ENCODE measurements at places on chromosomes 13 and 19. TPM values are rescaled to one million over a fixed set of nuclear protein-coding genes. Genes with fewer than 3 reads are reported as not detected.
A peak's percentile ranks its signal among the peaks of the same experiment; 100 is the strongest.

DNA sequence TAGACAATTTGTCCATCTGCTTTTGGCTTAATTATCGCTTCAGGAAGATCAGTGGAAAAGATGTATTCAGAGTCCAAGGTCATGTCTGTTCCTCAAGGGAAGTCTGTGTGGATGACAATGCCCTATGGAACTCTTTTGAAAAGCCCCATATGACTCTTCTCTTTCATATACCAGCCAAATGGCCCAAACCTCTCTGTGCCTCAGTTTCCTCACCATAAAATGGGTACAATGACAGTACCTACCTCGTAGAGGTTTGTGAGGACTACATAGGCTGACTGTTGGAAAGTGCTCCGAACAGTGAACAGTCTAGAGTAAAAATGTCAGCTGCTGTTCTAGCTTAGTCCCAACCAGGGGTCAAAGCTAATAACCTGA lies 104.6 kb downstream of the COL4A2 start:
- H3K4me3 ChIP-seq, result no peak overlapping the region
- no peak for DNase-seq
- no peaks in the 10 kb centered on the region for H3K36me3 ChIP-seq

GRCh38 chr19:6212403-6213265 lies 67.1 kb downstream of the MLLT1 start:
- H3K4me3 ChIP-seq, result no peak overlapping the region
- H3K27ac ChIP-seq, result no peak overlapping the region
- peak; percentile 4 for DNase-seq
- no peaks in the 10 kb centered on the region for H3K36me3 ChIP-seq

DNA sequence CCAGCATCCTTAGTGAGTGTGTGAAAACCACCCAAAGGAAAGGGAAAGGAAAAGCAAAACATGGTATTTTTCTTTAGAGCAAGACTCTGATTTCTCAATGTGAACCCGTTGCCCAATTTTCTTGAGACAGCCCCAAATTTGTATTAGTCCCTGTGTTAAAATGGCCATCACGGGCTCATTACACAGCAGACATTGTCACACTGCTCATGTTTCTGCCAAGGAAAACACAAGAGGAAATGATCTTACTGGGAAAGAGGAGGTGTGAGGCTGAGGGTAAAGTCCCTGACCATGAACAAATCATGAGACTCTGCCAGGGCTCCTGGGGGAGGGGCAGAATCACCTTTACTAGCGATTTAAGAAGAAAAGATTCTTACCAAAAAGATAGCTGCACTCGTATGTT lies 54.4 kb downstream of the FAM124A start:
- no peak overlapping the region for H3K27ac ChIP-seq
- no peaks in the 10 kb centered on the region for H3K27me3 ChIP-seq
- H3K36me3 ChIP-seq, result no peaks in the 10 kb centered on the region
- DNase-seq, result peak; percentile 38
- H3K4me3 ChIP-seq, result no peak overlapping the region

- H3K4me3 ChIP-seq, result no peak overlapping the region
- no peak for DNase-seq
- peaks cover 49% of the 10 kb centered on the region for H3K27me3 ChIP-seq
- H3K27ac ChIP-seq, result no peak overlapping the region
- no peaks in the 10 kb centered on the region for H3K36me3 ChIP-seq
These were observed 5.4 kb downstream of the FLT1 start for GRCh38 chr13:28489524-28489931.

GRCh38 chr19:36665832-36666231 lies 805 bp downstream of the ZNF461 start:
- peaks cover 8% of the 10 kb centered on the region for H3K4me1 ChIP-seq
- H3K27ac ChIP-seq, result peak overlapping the region; percentile 87
- H3K36me3 ChIP-seq, result no peaks in the 10 kb centered on the region
- H3K4me3 ChIP-seq, result peak overlapping the region; percentile 52

GRCh38 chr19:40191836-40192646 lies 815 bp downstream of the MAP3K10 start:
- peak; percentile 55 for DNase-seq
- no peaks in the 10 kb centered on the region for H3K36me3 ChIP-seq
- peaks cover 4% of the 10 kb centered on the region for H3K4me1 ChIP-seq
- H3K27me3 ChIP-seq, result no peaks in the 10 kb centered on the region

- peaks cover 21% of the 10 kb centered on the region for H3K4me1 ChIP-seq
- H3K36me3 ChIP-seq, result no peaks in the 10 kb centered on the region
- H3K4me3 ChIP-seq, result no peak within 1 kb of the TSS
- H3K27ac ChIP-seq, result peak within 1 kb of the TSS; percentile 46
- peak; percentile 80 for DNase-seq
- no peaks in the 10 kb centered on the region for H3K27me3 ChIP-seq
These were observed at the start of gene IGFL2 for GRCh38 chr19:46147791-46148288. Gene IGFL2, plus strand, starts transcription at chr19:46148238. Its CDS starts 41 bp downstream, at chr19:46148279.

DNA sequence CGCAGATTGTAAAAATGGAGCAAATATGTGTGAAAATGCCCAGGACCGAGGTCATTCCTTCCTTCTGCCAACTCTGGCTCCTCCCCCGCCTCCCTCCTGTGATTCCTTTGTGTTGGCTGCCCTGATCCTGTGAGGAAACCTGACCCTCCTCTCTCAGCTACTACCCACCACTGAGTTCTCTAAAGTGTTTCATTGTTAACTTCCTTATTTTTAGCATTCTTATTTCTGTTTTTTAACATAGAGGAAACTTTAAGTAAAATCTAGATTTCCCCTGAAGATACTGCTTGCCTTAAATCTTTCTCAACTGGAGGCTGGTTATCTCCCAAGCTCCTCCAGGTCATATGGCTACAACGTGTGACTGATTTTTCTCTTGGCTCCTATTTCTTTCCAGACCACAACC lies 21.7 kb upstream of the FBXL3 start:
- no peak overlapping the region for H3K27ac ChIP-seq
- H3K36me3 ChIP-seq, result no peaks in the 10 kb centered on the region
- no peak overlapping the region for H3K4me3 ChIP-seq
- H3K27me3 ChIP-seq, result no peaks in the 10 kb centered on the region

The LGALS14 gene
- 1.3 TPM for polyA plus RNA-seq

The CGB8 gene
- not detected for polyA plus RNA-seq
